Kidney (tissue), 22 donors: ENCODE measurements at places on chromosomes 2 and 18. TPM values are rescaled to one million over a fixed set of nuclear protein-coding genes. Genes with fewer than 3 reads are reported as not detected.

The UPP2 gene
- 20.9 TPM for polyA plus RNA-seq

The CYP27C1 gene
- not detected for polyA plus RNA-seq

The ANKRD44 gene
- 2.2 TPM for polyA plus RNA-seq

DNA sequence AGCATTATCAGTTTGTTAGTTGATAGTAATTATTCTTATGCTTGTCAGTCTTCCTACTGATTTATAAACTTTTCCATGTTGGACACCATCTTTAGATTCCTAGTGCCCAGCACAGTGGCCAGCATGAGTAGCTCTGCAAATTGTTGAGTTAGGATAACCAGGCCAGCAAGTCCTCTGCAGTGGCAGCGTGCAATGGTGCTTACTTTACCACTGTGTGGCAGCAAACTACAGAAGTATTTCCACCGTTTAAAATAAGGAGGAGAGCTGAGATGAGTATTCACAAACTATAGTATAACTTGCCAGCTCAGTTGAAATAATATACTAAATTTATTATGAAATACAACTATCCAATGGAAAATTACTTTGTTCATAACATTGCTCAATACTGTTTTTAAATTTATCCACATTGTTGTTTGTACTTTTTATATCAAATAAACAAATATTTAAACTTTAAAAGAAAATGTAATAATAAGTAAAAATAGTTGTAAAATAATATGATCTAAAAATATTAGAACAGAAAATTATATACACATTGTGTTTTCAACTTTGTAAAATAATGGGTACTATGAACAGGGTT, 9.3 kb upstream of the THADA start:
- peak; percentile 71 for DNase-seq

GRCh38 chr2:42040643-42041278, 7.1 kb upstream of the PKDCC start:
- no peak for DNase-seq

- DNase-seq, result no peak
These were observed 14.2 kb upstream of the LIPG start for GRCh38 chr18:49547701-49548100.

- DNase-seq, result no peak
These were observed 265.9 kb downstream of the TFCP2L1 start for GRCh38 chr2:121019071-121019470.

GRCh38 chr2:166592750-166593149, 98.7 kb upstream of the SCN7A start:
- DNase-seq, result no peak

GRCh38 chr2:64062840-64063239, 43.6 kb upstream of the VPS54 start:
- no peak for DNase-seq
